ENCODE measurements at places on chromosomes 11 and 22.

DNA sequence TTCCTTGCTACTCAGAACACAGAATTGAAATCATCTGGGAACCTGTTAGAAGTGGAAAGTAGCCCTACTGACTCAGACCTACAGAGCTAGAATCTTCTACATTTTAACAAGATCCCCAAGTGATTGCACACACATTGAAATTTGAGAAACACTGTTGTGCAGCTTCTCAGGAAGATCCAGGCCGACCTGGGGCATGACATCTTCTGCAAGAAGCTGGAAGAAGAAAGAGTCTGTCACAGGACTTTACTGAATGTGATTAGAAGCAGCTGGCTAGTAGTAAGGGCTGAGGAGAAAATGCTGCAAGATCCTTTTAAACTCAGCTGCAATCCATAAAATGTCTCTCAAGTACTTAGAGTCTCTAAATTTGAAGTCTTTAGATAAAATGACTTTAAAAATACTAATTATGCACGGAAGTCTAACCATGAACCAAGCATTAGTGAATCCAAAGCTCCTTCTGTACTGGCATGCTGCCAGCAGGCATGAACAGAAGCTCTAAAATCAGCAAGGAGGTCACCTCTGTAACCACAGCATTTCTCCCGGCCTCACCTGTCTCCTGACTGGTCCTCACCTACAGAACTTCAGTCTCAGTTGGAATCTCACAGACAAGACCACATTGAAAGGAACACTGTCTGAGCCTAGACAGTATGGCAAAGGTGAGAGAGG is 85.0 kb downstream of the SERGEF start:
- no peak for DNase-seq

DNA sequence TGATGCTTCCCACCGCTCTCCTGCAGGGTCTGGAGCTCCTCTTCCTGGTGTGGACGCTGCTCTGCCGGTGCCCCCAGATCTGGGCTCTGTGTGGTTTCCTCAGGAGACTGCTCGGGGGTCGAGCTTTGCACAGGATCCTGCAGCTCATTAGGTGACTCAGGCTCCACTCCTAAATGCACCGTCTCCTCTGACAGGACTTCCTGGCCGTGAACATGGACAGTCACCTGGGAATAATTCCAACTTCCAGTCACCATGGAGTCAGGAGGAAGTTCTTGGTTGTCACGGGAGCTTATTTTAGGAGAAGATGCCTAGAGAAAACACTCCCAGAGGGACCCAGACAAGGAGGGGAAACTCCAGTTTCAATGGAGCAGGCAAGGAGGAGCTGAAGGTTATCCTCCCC is 11.9 kb downstream of the ZNF202 start:
- no peak for DNase-seq

- no peak for DNase-seq
Measured at GRCh38 chr22:39710380-39711150, 140.0 kb downstream of the CACNA1I start.

GRCh38 chr11:76637491-76638269 is 32.9 kb downstream of the LRRC32 start:
- no peak for DNase-seq

DNA sequence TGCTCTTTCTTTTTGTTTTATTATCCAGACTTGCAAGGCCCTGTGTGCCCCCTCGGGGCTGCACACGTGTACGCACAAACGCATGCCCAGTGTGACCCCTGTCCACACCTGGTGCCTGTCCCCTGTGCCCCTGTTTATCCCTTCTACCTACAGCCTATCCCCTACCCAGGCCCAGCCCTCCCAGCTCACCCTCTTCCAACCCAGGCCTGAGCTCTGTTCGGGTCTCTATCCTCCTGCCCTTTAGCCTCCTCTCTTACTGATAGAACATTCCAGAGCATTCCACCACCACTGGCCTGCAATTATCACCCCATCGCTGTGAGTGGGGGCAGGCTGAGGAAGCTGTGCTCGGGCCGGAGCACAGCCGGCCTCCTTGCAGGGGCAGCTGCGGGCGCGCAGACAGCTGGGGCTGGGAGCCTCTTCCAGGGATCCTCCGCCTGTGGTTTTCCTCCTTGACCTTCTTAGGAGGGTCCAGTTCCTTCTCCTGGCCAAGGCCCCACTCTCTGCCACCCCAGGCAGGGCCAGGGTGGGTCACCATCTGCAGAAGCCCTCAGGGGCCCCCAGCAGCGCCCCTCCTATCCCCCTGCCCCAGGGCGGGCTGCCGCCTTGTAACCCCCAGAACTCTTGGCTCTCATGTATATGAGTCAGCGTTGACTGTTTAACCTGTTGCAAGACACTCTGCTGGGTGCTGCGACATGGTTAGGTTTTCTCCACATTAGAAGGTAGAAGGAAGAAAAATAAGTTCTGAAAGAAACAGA is 41.8 kb upstream of the KCNQ1OT1 start:
- DNase-seq = no peak

GRCh38 chr11:44840521-44841251 is 110.0 kb downstream of the TP53I11 start:
- no peak for DNase-seq

DNA sequence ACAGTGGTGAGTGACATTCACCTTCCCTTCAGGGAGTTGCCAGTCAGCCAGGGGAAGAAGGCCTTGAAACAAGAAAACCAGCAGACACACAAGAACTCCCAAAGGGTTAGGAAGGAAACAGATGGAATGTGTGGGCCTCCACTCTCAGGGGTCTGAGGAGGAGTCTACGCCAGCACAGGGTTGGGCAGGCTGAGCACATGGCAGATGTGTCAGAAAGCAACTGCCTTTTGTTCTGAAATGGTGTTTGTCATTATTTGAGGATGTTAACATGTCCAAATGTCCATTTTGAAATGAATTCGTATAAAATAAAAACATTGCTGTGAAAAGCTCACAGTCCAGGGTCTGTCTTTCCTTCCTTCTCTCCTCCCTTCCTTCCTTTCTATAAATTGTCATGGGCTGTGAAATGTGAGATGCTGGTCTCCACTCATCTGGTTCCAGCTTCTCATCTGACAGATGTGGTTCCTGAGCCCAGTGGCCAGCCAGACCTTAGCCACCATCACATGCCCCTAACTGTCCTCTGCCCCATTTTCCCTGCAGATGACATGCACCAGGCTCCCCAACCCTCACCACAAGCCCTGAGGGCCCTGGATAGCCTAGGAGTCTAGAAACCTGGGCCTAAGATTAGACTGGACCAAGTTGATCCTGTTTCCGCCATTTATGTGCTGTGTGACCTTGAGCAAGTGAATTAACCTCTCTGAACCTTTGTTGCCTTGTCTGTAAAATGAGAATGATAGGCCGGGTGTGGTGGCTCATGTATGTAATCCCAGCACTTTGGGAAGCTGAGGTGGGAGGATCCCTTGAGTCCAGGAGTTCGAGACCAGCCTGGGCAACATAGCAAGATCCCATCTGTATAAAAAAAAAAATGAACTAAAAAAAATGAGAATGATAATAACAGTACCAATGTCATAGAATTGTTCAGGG is 56.2 kb upstream of the CRYBB3 start:
- no peak for DNase-seq

DNA sequence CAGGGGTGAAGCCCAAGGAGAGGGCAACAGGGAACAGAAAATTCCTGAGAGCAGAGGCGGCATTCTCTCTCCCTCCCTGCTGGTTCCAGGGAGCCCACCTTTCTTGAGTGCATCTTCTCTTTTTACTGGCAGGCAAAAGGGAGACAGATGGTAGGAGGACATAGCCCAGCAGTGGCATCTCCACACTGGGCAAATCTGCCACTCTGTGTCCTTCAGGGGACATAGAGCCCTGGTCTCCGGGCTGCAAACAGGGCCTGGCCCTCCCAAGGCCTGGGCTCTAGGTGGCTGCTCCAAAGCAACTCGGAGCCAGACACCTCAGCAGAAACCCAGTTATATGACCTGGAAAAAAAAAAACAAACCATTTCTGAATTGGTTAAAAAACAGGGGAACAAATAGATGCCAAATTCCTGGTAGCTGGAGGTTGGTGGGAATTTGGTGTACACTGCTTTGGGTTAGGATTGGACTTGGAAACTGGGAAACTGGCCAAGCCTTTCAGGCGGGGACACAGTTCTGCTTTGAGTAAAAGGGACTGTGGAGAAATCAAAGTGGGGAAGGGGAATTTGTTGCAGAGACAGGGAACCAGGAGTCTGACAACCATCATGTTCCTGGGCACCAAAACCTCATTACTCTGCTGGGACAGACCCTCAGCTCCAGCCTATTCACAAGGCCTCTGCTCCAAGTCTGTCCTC is 23.6 kb upstream of the DKK3 start:
- DNase-seq = no peak

GRCh38 chr11:118342503-118343161 is at the start of gene CD3D:
CD3D (minus strand) TSS chr11:118342705; CDS start chr11:118342607, 98 bp downstream.
- peak; percentile 76 for DNase-seq

- no peak for DNase-seq
Measured at GRCh38 chr22:26553056-26553752, 36.7 kb downstream of the TPST2 start.

GRCh38 chr11:47672283-47672730 is 29.9 kb upstream of the MTCH2 start:
- DNase-seq = no peak

- DNase-seq = no peak
Measured at GRCh38 chr22:48104766-48105165, 1342.3 kb downstream of the TBC1D22A start.

- DNase-seq = no peak
Measured at GRCh38 chr11:113184498-113184897, 129.9 kb upstream of the TTC12 start.

DNA sequence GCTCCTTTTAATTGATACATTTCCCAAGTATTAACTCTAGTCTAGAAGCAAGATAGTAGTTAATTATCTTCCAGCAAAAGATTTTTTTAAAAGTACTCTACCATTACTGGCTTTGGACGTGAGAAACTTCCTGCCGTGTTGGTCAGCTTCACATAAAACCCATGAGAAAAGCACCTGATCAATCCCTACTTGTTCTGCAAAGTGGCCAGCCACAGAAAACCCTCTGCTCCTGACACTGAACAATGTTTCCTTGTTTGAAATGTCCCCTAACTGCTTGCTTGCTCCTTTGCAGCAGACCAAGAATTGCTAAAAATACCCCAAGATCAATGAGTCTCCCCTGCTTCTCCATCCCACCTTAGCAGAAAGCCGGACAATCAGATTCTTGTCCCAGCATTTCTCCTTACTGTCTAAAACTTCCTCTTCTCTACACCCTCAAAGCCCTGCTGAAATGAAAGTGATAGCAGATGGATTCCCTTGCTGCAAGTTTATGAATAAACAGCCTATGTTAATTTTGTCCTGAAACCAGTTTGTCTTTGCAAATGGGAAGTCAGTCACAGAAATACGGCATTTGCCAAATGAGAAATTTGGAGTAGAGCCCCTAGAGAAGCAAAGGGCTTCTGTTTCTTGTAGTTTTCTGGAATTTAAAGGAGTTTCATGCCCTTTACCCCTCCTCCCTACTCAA is 207.1 kb upstream of the ARHGAP20 start:
- DNase-seq = no peak

DNA sequence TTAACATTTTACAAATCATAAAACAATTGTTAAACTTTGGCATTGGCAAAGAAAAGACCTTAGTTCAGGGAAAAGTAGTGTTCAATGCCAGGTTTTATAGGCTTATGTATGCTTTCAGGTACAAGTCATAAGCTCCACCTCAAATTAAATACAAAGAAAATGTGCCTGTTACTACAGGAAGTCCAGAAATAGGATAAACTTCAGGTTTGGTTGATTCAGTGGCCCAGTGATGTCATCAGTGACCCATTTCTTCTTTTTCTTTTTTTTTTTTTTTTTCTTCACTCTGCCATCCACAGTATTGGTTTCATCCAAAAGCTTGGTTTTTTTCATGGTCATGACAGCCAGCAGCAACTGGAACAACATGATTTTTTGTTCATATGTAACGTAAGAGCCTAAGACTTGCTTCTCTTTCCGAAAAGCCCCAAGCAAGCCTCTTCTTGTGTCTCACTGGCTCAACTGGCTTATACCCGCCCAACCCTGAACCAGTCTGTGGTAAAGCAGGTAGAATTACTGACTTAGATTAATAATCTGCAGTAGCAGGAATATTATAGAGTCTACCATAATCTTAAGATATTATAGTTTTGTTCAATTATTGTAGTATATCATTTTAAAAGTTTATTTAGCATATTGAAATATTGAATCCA is 46.2 kb downstream of the TTC17 start:
- DNase-seq = no peak

DNA sequence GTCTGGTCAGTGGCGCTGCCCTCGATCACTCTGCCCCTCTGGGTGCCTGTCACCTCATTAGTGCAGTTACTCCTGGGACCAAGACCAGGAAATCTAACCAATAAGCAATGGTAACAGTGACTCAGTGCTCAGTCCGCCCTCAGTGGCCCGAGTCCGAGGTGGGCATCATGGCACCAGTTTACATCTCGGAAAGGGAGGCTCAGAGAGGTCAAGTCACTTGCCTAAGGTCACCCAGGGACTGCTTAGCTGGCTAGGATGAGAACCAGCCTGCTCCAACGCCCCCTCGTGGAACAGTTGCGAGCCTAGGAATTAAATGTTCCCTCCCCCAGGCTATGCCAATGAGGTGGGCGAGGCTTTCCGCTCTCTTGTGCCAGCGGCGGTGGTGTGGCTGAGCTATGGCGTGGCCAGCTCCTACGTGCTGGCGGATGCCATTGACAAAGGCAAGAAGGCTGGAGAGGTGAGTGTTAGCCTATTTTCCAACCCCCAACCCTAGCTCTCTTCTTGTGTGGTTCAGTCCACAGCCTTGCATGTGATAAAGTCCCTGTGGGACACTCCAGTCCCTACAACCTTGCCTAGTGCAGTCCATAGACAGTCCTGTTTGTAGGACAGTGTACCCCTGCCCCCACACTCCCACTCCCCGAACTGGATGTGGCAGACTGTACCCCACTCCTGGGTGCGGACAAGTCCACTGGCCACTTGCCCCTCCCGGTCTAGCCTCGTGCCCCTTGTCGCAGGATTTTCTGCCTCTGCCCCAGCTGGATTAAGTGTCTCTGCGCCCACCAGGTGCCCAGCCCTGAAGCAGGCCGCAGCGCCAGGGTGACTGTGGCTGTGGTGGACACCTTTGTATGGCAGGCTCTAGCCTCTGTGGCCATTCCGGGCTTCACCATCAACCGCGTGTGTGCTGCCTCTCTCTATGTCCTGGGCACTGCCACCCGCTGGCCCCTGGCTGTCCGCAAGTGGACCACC is 1.1 kb downstream of the MTFP1 start:
- DNase-seq = peak; percentile 92

DNA sequence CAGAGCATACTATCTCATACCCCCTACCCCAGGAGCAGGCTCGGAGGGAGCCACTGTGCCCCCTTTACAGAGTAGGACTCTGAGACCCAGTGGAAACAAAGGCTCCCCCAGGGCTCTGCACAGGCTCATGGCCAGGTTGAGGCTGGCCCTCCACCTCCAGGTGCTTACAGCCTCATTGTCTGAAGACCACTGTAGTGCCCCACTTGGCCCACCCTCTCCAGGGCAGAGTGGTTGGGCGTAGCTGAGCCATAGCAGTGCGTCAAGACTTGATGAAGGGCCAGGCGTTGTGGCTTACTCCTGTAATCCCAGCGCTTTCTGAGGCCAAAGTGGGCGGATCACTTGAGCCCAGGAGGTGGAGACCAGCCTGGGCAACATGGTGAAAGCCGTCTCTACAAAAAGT is 1.7 kb downstream of the ANKRD13D start:
- DNase-seq = no peak

DNA sequence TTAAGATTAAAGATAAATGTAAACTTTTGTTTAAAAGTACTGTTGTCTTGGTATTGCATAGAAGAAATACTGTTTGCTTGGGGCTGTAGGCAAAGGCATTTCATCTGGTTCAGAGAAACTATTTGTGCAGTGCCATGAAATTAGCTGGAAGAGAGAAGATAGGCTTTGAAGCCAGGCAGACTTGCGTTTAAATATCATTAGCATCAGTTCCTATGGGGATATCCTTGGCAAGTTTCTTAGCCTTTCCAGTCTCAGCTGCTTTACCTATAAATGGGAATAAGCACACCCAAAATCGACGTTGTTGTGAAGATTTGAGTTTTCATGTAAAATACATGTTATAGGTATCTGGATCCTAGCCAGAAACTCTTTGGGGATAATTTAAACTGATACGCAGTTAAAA is 133.9 kb downstream of the FBXO7 start:
- no peak for DNase-seq

All from stimulated activated CD4-positive, alpha-beta T cell treated with anti-CD3 and anti-CD28 coated beads, Interleukin-4, amount 100 ng/mL, for 24 hours (primary cell).